ENCODE measurements at places on chromosomes 12 and 14.

GRCh38 chr12:7113389-7113871 is 4.4 kb upstream of the C1RL start:
- no peak for DNase-seq

DNA sequence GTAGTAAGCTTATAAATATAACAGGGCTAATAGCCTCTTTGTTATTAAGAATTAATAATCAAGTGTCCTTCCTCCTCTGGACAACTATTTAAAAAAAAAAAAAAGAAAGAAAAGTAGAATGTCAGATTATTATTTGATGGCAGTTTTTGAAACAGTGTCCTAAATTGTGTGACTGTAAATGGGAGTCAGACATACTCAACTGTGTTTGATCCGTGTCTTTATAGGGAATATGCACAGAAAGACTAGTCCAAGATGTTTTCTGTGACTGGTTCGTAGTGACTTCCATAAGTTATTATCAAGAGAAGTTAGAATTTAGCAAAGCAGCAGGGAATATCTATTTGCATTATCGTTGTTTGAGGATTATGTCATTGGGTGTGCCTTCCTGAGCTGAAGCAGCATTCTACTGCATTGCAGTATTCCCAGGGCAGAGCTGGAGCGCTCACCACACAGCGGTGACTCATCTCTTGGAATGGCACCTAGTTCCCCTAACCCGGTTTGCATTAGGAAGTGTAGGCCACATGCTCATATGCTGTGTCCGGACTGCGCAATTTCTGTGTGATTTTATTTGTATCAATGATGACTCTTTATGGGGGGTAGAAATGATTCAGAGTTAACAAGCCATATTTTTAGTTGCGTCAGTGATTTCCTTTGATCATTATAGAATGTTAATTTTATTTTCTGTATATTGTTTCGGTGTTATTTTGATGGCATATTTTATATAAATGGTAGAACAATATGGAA is 7.9 kb downstream of the DYNC1H1 start:
- no peak for DNase-seq

DNA sequence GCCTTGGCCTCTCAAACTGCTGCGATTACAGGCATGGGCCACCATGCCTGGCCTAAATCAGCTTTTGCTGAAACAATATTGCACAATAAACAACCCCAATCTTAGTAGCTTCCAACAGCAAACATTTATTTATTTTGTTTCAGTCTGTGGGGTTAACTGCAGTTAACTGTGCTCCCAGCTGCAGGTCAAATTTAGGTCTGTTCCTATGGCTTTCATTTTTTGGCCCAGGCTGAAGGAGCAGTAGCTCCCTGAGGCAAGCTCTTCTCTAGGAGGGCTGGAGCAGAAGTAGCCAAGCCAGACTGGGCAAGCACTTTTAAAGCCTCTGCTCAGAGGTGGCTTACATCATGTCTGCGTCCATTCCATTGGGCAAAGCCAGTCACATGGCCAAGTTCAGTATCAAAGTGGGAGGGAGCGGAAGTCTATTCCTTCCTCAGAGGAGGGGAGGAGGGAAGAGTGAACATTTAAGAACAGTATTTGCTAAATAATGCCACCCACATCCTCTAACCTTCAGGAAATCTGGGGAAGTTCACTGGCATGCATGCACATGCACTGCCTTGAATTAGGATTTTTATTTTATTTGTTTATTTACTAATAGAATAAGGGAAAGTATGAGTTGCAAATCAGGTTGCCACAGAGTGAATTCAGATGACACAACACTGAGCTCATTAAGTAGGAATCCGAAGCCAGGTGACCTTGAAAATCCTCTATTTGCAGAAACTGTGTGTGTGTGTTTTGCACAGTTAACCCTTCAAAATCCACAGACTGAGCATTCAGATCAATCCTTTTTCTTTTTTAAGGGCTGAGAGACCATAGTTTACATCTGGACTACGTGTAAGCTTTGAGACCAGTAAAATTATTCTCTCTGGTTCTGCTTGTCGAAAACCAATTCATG is 122.0 kb upstream of the SEL1L start:
- no peak for DNase-seq

DNA sequence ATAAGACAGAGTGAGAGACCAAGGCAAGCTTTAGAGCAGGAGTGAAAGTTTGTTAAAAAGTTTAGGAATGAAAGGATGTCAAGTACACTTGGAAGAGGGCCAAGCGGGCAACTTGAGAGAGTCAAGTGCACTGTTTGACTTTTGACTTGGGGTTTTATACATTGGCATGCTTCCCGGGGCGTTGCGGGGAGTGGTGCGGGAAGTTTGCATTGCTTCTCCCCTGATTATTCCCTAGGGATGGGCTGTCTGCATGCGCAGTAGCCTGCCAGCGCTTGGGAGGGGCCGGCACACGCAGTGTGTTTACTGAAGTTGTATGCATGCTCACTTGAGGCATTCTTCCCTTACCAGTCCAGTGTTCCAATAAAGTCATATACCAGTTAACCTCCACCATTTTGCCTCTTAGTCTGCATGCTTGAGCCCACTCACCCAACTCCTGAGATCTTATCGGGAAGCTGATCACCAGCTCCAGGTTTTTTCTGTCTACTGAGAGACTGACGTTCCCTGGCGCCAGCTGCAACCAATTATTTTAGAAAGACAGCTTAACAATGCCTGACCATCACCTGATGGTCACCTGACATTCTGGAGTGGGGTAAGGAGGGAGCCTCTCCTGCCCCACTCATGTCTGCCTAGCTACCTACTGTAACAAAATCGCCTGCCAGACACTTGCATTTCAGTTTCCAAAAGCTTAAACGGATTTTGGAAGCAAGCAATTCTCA is 53.2 kb downstream of the DACT1 start:
- DNase-seq, result no peak

- DNase-seq, result no peak
Observed at GRCh38 chr14:81940651-81941050, 407.0 kb upstream of the SEL1L start.

- DNase-seq, result no peak
Observed at GRCh38 chr12:76920172-76921099, 41.6 kb upstream of the CSRP2 start.

GRCh38 chr14:49944501-49944900 is 51.6 kb downstream of the ARF6 start:
- DNase-seq, result no peak

DNA sequence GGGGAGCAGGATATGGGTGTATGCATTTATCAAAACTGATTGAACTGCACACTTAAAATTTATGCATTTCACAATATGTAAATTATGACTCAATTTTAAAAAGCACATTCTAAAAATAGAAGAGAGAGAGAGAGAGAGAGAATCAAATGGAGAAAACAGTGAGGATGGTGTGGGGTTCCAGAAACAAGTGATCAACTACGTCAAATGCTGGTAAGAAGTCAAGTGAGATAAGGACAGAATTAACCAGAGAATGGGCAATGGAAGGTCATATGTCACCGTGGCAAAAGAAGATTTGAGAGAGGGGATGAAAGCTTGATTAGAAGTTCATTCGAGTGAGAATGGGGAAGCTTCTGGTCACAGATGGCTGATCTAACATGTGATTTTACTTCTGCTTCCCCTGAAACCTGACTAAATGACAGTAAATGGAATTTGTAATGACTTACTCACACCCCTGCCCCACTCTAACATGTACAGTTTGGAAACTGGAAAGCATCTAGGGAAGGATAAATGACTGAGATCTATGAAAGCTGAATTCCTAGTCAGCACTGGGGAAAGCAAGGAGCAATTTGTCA is 276.5 kb upstream of the AMIGO2 start:
- no peak for DNase-seq

DNA sequence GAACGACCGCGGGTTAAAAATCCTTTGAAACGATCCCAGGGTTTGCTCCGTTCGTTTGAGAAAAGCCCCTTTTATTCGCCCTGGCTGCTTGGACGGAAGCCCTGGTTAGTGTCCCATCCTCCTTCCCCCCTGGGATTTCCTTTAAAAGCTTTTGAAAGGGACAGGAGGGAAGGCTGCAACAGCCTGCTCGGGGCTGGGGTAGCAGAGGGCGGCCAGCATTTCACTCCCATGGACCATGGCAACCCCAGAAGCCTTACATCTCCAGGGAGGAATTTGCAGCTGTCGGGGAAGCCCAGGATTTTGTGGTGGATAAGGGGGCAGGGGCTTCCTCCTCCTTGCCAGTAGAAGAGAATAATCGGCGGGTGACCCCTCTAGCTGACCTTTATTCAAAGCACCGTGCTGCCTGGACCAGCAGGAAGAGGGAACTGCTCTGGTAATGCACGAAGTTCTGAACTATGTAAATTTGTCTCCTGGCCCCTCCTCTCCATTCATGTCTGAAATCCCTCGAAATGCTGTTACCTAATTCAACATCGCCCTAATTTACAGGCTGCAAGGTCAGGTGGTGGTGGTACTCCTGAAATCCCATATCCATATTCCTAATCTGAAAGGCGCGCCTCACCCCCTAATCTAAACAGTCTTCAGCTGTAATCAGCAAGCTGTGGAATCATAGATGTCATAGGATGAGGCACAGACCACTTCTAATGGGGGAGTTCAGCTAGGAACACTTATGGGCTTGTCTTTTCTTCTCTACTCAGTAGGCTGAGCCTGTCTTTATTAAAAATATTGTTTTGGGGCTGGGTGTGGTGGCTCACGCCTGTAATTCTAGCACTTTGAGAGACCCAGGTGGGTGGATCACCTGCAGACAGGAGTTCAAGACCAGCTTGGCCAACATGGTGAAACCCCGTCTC is 1.0 kb upstream of the CLIP1 start:
- DNase-seq, result no peak

DNA sequence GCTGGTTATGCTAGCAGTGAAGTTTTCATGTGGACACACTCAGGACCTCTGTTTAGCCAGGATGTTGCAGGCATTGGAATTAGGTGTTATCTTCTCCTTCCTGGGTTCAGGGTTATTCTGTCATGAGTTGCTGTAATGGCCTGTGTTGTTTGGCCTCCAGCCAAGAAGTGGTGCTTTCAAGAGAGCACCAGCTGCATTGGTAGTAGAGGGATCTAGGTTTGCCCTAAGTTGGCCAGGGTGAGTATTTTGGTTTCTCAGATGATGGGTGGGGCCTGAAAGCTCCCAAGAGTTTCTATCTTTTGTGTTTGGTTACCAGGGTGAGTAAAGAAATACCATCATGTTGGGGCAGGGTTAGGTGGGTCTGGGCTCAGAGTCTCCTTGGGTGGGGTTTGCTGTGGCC is 2.7 kb upstream of the GZMH start:
- DNase-seq, result no peak

DNA sequence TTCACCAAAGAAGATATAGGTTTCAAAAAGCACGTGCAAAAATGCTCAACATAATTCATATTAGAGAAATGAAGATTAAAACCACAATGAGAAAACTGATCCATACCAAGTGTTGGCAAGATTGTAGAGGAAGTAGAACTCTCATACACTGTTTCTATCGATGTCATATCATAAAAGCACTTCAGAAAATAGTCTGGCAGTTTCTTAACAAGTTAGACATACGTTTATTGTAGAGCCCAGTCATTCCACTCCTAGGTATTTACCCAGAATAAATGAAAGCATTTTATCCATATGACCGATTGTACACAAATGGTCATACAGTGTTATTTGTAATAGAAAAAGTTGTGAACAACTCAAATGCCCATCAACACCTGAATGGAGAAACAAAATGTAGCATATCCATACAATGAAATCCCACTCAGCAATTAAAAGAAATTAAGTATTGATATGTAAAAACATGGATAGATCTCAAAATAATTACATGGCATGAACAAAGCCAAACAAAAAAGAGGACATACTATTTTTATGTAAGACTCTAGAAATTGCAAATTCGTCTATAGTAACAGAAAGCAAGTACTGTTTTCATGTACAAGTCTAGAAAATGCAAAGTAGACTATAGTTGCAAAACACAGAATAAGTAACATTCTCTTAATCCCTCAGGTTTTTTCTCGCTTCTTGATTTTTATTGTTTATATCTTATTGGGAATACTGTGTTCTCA is 41.0 kb downstream of the USP15 start:
- DNase-seq, result no peak

DNA sequence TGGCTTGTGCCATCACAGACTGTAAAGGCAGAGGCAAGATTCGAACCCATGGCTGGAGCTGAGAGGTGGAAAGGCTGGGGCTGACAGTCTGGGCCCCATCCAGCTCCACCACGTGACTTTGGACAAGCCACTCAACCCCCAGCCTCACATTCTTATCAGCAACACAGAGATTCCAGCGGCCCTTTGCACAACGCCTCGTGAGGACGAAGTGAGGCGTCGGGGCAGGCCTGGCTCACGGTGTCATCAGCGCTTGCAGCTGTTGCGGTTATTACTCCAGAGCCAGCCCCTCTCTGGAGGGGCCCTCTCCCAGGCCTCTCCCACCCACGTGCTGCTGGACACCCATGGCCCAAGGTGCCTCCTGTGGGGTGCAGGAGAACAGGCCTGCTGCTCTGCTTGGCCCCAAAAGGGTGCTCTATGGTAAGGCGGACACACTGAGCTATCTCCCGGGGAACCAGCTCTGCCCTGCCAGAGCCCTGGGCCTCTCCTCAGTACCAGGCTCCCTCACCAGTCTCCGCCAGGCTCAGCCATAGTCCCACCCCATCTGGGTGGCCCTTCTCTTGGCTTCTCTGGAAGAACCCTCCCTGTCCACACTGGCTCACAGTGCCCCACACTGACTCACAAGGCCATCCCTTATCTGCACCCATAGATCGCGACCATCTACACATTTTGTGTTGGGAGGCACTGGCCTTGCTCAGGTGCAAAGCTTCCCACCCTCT is 21.1 kb downstream of the CHGA start:
- DNase-seq, result no peak

GRCh38 chr14:92942576-92942975 is 19.6 kb downstream of the CHGA start:
- DNase-seq, result no peak

DNA sequence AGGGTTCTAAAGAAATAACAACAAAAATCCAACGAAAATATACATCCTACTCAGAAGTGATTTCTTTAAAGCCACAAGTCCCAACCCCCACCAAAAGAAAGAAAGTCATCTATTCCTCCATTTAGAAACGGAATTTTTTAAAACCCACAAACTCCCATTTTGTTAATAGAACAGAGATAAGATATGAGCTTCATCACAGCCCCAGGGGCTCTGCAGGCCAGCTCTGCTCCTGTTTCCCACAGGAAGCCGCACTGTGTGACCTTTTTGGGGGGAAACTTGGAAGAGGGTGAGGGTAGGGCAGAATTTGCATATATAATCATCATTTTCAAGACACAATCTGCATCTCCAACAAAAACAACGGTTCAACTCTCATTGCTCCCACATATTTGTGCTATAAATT is 2.8 kb downstream of the FBXL14 start:
- no peak for DNase-seq

DNA sequence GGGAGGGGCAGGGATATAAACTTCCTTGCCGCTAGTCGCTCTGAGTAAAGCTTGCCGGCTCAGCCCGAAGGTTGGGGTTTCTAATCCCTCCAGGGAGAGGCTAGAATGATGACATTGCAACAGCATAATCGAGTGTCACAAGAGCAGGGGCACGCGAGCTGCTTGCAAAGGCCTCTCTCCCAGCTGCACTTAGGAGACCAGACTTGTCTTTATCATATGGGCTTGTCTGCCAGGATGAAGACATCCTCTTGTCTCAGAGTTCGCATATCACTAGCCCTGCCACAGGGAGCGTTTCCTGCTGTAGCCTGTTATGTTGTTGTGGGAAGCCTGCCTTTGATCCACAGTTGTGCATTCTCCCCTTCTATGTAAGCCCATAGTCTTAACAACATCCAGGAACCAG is 180.0 kb downstream of the ESR2 start:
- no peak for DNase-seq
